ENCODE measurements at places on chromosomes 6 and 20. TPM values are rescaled to one million over a fixed set of nuclear protein-coding genes. Genes with fewer than 3 reads are reported as not detected.

Gene COL11A2
- total RNA-seq = 1.1 TPM

Gene ARFGEF3
- 21.1 TPM for total RNA-seq

Gene ULBP2
- total RNA-seq = 0.43 TPM

Gene ZNF831
- total RNA-seq = 0.38 TPM

Gene CST3
- 763 TPM for total RNA-seq

Gene DZANK1
- total RNA-seq = 2.7 TPM

Gene LHFPL5
- not detected for total RNA-seq

Gene GATA5
- total RNA-seq = not detected

Gene IL17F
- not detected for total RNA-seq

Gene RNF144B
- 8.0 TPM for total RNA-seq

Gene GJA1
- total RNA-seq = 10.9 TPM

Gene TINAG
- 28.1 TPM for total RNA-seq

Data from mucosa of descending colon (tissue), 3 donors.